Activated CD4-positive, alpha-beta T cell treated with anti-CD3 and anti-CD28 coated beads for 1 hour (primary cell): ENCODE measurements at places on chromosomes 5 and 9.

DNA sequence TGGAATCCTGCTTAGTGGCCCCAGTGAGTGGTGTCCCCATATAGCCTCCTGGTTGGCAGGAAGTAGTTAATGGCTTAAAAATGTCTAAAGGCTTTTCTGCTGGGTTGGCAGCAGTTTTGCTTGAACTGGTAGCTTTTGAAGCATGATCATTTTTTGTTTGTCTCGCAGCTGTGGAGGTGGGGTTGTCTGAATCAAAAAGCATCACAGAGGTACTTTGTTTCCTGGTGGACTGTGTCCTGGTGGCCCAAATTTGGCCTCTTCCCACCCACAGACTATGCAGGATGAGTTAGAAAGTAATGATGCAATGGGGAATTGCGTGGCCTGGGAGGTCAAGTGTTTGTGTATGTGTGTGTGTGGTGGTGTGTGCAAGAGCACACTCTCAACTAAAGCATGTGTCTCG, 322.7 kb downstream of the ARHGEF28 start:
- no peak for DNase-seq

GRCh38 chr9:121393318-121393717, 23.3 kb upstream of the STOM start:
- DNase-seq: no peak

- DNase-seq: no peak
These were observed 214.4 kb downstream of the NSG2 start for GRCh38 chr5:174259696-174260420.

GRCh38 chr5:139696894-139697658, 48.9 kb downstream of the CXXC5 start:
- DNase-seq: no peak

- no peak for DNase-seq
These were observed 26.5 kb downstream of the B4GALT1 start for GRCh38 chr9:33140401-33141360.

DNA sequence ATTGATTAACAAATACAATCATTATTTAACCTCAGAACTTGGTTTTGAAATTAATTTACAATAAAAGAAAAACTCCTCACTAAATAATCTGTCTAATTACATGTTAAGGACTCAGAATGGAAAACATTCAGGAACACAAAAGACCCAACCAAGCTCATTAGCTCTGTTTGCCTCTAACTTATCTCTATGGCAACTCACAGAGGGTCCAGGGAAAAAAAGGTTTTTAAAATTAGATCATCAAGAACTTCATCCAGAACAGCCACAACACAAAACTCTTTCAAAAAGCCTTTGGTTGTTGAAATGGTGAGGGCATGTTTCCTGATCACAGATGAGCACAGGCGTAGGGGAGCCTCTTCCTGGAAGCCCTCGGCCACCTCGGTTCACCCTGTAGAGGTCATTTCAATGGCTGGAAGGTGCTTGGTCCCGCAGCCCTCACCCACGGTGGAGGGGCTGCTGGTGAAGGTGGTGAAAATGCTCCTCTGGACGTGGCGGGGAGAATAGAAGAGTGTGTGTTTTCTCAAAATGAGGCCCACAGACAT, 17.2 kb upstream of the TCF7 start:
- DNase-seq: no peak

- DNase-seq: no peak
These were observed 236.2 kb upstream of the ADAMTSL1 start for GRCh38 chr9:18237776-18238175.

GRCh38 chr5:57863661-57864060, 381.1 kb upstream of the ACTBL2 start:
- no peak for DNase-seq

GRCh38 chr5:2861605-2862004, 110.1 kb upstream of the IRX2 start:
- no peak for DNase-seq

DNA sequence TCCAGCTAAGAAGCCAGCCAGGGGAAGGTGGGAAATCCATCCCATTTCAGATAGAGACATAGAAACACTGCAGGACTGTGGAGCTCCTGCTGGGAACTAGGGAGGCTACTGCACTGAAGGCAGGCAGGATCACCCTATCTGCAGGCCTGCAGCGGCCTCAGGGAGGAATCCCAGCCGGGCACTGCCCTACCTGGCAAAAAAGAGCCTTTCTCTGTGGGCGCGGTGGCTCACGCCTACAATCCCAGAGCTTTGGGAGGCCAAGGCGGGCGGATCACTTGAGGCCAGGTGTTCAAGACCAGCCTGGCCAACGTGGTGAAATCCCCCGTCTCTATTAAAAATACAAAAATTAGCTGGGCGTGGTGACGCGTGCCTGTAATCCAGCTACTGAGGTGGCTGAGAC, 71.4 kb upstream of the PHYKPL start:
- DNase-seq: no peak

- DNase-seq: no peak
These were observed 16.3 kb upstream of the PJA2 start for GRCh38 chr5:109426075-109426474.

DNA sequence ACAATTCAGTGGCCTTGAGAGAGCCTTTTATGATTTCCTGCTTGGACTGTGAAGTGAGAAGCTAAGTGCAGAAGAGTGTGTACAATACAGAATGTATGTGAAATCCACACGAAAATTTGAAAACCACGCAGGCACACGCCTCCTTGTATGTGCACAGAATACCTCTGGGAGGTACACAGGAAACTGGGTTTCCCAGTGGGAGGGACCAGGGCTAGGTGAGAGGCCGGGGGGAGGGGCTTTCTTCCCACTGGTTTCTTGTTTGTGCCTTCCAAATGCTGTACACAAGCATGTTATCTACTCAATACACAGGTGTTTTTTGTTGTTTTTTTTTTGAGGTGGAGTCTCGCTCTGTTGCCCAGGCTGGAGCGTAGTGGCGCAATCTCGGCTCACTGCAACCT, 16.1 kb downstream of the C9orf50 start:
- DNase-seq: no peak

- DNase-seq: peak; percentile 16
These were observed 59.3 kb downstream of the FSTL4 start for GRCh38 chr5:133552925-133553525.

GRCh38 chr5:8906303-8906967, 639.4 kb downstream of the SEMA5A start:
- no peak for DNase-seq

DNA sequence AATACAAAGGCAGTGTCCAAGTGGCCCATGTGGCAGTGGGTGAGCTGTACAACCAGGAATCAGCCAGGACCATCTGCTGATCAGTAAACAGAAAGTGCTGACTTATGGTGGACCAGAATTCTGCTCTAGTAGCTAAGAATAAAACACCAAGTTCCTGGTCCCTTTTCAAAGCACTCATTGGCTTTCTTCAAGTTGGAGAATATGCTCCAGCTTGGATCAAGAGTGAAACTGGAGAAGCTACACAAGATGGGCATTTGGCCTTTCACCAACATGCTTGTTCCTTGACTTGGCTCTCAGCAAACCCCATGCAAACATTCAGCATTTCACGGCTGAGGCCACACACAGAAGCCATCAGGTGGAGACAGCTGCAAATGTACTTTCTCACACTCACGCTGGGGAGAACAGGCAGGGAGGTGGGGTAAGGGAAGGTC, 32.1 kb downstream of the MARCHF3 start:
- DNase-seq: no peak

DNA sequence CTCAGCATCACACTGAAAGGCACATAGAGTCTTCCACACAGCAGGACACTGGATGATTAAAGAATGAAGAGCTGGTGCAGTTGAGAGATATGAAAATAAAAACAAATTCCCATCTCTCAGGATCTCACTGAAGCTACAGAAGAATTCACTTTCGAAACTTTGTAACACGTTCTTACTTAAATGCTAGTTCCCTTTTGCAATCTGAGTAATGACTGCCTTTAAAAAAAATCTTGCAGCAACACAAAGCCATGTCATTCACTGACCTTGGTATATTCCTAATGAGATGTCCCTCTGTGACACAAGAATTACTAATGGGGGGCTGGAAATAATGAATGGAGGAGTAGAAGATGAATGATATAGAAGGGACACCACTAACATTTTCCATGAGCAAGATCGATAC, 201.8 kb downstream of the GLIS3 start:
- DNase-seq: no peak

DNA sequence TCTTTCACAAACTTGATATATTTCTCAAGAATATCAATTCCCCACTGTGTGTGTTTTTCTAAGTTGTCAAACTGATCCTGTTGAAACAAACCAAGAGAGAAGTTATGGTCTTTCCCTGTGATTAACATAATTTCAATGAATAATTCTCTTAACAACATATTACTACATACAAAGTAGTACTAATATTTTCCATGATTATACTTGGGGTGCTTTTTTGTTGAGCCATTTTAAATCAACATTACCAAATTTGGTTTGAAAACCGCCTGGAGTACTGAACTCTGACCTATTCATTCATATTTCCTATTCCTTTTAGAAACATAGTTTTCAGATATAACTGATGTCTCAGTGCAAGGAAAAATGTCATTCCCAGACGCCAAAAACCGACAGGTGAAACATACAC, 48.1 kb downstream of the FNBP1 start:
- no peak for DNase-seq

GRCh38 chr5:169785771-169786618, 148.9 kb downstream of the DOCK2 start:
- no peak for DNase-seq

GRCh38 chr5:31886206-31886605, 247.3 kb downstream of the PDZD2 start:
- no peak for DNase-seq

DNA sequence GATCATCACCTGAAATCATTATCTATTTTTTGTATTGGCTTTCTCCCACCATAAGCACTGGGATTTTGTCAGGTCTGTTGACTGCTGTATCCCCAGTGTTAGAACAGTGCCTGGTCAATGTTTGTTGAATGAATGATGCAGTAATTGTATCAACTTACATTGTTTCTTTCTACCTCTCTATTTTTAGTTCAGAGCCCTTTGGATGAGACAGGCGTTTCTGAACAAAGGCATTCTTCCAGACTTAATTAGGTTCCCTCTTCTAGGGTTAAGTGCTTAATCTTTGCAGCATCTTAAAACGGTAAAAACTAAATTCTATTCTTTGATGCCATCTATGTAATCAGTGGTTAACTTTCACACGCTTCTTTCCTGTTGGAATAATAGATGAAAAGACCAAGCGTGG, 26.3 kb downstream of the SLC44A1 start:
- no peak for DNase-seq

DNA sequence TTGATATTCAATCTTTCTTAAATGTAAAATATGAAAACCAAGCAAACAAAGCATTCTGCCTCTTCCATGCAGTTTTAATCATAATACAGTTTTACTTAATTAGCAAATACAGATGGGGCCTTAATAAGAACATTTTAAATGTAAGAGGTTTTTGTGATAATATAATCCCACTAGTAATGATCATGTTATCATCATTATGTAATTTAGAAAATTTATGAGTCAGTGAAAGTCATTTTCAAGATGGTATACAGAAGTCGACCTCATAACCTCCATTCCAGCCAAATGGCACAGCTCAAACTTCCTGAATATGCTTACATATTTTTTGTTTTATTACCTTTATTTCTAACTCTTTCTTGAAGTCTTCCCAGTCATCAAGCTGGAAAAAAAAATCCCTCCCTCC, 102.2 kb upstream of the GNA14 start:
- DNase-seq: no peak

DNA sequence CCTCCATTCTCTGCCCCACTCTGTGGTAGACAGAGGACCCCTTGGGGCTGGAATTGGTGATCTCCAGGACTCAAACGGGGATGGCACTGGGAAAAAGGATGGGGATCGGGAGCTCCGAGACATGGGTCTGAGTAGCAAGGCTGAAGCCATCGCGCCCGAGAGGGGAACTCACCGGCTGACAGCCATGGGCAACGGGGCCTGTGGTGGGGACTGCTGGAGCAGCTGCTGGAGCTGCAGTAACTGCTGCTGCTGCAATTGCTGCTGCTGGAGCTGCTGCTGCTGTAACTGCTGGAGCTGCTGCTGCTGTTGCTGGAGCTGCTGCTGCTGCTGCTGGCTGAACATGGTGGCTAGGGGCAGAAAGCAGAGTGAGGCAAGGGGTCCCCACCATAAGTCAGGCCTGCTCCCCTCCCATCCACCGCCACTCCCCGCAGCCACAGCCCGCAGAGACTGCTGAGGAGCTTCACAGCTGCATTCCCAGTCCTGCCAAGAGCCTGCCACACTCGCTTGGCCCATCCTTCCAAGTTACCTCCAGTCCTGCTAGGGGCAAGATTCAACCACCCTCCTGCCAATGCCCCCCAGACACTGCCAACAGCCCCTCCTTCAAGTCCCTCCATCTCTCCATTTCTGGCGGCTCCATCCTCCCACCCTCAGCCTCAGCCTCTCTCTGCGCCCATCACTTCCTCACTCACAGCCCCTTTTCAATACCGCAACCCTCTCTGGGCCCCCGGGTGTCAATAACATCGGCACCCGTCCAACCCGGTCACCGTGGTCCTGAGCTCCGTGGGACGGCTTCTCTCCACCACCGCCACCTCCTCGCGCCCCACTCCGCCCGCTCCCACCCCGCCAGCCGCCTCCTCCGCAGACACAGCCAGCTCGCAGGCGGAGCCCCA, 611 bp downstream of the CIZ1 start:
- no peak for DNase-seq

GRCh38 chr5:159987031-159987674, 21.8 kb upstream of the TTC1 start:
- peak; percentile 58 for DNase-seq

DNA sequence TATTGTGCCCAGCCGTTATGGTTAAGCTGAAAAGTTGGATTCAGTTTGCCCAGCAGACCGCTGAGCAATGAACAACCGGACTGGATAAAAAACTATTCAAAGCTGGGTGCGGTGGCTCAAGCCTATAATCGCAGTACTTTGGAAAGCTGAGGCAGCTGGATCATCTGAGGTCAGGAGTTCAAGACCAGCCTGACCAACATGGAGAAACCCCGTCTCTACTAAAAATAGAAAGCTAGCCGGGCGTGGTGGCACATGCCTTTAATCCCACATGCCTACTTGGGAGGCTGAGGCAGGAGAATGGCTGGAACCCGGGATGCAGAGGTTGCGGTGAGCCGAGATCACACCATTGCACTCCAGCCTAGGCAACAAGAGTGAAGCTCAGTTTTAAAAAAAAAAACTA, 318.4 kb downstream of the RAB3C start:
- DNase-seq: no peak

DNA sequence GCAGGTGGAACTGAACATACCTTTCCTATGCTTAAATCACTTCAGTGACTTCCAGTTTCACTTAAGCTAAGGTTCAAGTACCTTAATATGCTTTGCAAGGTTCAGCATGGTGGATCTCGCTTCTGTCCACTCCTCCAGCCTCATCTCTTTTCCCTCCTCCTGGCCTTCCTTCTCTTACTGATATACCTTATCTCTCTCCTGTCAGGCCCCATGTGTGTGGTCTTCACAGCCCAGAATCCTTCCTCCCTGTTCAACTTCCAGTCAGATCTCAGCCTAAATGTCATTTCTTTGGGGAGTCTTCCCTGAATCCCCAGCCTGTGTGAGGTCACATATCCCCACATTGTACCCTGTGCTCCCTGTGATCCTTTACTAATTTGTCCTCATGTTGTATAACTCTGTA, 87.7 kb downstream of the ANGPTL2 start:
- no peak for DNase-seq
